Adrenal gland (tissue), 19 donors: ENCODE measurements at places on chromosomes 2 and 18. TPM values are rescaled to one million over a fixed set of nuclear protein-coding genes. Genes with fewer than 3 reads are reported as not detected.

GRCh38 chr2:211494085-211494484 lies 937.7 kb downstream of the CPS1 start:
- no peak overlapping the region for H3K27ac ChIP-seq
- no peak overlapping the region for H3K4me3 ChIP-seq
- H3K4me1 ChIP-seq: no peaks in the 10 kb centered on the region
- no peaks in the 10 kb centered on the region for H3K27me3 ChIP-seq
- no peak for DNase-seq

The ARHGAP15 gene
- 13.1 TPM for total RNA-seq

The CGREF1 gene
- 0.93 TPM for total RNA-seq

DNA sequence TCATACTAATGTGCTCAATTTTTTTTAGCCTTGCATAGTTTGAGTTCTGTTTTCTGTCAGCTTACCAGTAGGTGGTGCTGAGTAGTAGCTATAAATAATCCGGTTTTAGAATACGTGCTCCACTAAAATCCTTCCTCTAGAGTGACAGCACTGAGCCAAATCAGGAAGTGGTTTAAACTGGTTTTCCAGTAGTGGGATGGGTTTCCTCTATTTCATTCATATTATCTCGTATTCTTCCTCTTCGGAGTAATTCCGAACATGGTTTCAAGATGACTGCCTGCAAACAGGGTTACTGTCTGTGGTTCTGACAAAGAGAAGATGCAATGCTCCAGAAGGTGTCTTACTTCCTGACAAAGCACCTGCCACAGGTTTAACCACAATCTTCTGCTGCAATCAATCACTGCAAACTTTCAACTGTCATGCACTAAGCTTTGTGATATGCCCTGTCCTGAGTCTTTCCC lies 496.9 kb upstream of the VRK2 start:
- no peak overlapping the region for H3K4me3 ChIP-seq
- no peaks in the 10 kb centered on the region for H3K4me1 ChIP-seq
- DNase-seq: no peak
- no peaks in the 10 kb centered on the region for H3K27me3 ChIP-seq
- no peaks in the 10 kb centered on the region for H3K36me3 ChIP-seq

The EIF2AK2 gene
- total RNA-seq: 36.7 TPM

DNA sequence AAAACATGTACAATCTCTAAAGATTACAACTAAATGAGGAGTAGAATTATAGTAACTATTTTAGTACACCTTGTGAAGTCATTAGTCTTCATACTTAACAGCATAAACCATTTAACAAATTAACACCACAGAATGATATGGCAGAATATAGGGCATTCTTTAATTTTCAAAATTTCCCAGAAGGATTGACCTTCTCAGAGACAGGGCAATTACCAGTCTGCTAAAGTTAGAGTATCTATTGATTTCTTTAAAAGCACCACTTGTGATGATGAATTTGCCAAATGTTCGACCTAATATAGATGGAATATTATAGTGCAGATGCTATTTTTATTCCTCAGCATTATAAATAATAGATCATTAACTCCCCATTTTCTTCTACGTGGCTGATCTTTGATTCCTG lies 192.6 kb downstream of the DPP4 start:
- no peak for DNase-seq
- H3K27ac ChIP-seq: no peak overlapping the region
- no peaks in the 10 kb centered on the region for H3K4me1 ChIP-seq
- H3K4me3 ChIP-seq: no peak overlapping the region
- H3K27me3 ChIP-seq: no peaks in the 10 kb centered on the region

The CFAP210 gene
- total RNA-seq: not detected

DNA sequence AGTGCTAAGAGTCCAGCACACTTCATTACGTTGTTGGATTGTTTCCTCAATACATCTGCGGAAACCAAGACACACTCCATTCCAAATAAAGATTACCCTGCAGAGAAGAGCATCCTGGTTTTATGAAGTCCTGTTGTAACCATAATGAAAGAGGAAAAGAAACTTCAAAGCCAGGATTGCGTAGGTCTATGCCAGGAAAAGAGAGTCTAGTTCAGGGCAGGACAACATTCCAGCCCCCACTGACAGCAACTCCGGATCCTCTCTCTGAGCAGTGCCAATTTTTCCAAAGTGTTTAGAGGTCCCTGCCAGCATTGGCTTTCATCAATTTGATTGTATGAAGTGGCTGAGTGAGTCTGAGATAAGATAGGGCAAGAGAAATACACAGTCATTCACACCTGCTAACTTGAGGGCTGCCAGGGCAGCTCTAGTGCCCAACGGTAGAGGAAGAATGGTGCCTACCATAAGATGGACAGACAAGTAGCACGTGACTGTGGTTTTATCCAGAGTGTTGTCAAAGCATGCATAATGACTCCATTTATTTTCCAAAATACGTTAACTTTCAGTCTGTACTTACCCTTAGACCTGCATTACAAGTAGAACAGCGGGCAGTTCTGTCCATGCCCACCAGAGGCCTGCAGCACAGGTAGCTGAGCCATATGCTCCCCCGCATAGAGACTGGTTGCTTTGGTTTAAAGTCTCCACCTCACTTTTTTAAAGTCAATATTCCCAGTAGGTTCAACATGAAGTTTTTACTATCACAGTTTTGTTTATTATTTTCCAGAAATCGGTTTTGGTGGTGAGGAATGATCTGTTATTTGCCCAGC lies 23.7 kb downstream of the PIEZO2 start:
- no peaks in the 10 kb centered on the region for H3K27me3 ChIP-seq
- H3K27ac ChIP-seq: no peak overlapping the region
- H3K4me3 ChIP-seq: no peak overlapping the region
- H3K36me3 ChIP-seq: no peaks in the 10 kb centered on the region
- no peak for DNase-seq

The MAP4K3 gene
- total RNA-seq: 33.9 TPM

GRCh38 chr2:229417176-229417575 lies 146.1 kb upstream of the PID1 start:
- H3K27ac ChIP-seq: peak overlapping the region; percentile 82
- H3K4me3 ChIP-seq: no peak overlapping the region
- H3K27me3 ChIP-seq: no peaks in the 10 kb centered on the region
- DNase-seq: no peak
- H3K4me1 ChIP-seq: peaks cover 22% of the 10 kb centered on the region
- no peaks in the 10 kb centered on the region for H3K36me3 ChIP-seq

DNA sequence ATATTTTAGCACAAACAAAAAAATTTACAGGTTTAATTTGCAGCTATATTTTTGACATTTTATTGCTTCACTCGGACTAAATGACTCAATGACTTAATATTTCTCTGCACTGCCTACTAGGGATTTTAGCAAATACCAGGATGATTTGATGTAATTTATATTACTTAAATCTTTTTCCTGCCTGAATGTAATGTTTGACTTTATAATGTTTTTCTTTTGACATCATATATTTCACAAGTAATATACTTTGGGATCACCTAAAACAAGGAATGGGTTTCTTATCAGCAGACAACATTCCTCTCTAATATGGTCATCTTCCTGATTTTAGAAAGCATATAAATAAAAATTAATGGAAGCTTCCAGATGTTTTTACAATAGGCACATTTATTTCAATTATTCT lies 253.2 kb upstream of the EPC2 start:
- no peaks in the 10 kb centered on the region for H3K4me1 ChIP-seq
- H3K36me3 ChIP-seq: no peaks in the 10 kb centered on the region
- DNase-seq: no peak
- no peaks in the 10 kb centered on the region for H3K27me3 ChIP-seq

DNA sequence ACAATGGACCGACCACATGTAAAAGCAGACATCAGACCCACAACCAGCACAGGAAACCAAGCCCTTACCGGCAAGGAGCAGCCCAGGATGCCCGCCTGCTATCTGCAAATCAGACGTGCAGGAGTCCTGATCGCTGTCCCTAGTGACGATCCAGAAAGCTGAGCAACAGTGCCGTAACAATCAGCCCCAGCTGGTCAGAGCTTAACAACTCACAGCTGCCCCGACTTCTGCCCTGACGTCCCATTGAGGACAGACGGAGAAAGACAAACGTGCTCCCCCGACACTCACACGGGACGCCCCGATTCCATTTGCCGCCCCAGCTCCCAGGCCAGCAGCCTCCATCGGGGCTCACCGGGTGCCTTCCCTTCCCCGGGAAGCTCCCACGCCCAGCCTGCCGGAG lies 39.8 kb upstream of the PXDN start:
- H3K36me3 ChIP-seq: no peaks in the 10 kb centered on the region
- H3K27me3 ChIP-seq: no peaks in the 10 kb centered on the region
- H3K4me1 ChIP-seq: no peaks in the 10 kb centered on the region
- H3K27ac ChIP-seq: no peak overlapping the region
- H3K4me3 ChIP-seq: no peak overlapping the region
- no peak for DNase-seq

The POTEJ gene
- total RNA-seq: not detected

GRCh38 chr2:226868331-226869162 lies 32.7 kb downstream of the RHBDD1 start:
- no peaks in the 10 kb centered on the region for H3K27me3 ChIP-seq
- peaks cover 4% of the 10 kb centered on the region for H3K36me3 ChIP-seq
- no peak overlapping the region for H3K27ac ChIP-seq
- no peak overlapping the region for H3K4me3 ChIP-seq
- H3K4me1 ChIP-seq: no peaks in the 10 kb centered on the region

The CMPK2 gene
- 7.4 TPM for total RNA-seq

DNA sequence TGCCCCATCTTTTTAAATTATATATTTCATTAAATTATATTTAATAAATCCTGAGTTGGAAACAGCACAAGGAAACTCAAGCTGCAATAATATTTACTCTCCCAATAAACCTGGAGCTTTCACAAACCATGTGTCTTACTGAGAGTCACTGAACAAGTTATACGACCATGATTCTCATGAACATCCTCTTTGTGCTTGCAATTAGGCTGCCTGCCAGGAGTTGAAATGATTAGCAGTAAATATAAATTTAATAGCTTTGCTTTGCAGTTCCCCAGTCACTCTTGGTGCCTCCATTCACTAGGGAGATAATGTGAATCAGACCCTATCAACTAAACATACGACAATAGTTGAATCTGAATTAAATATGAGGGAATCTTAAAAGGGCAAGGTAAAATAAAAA lies 905.1 kb downstream of the NRXN1 start:
- no peaks in the 10 kb centered on the region for H3K27me3 ChIP-seq
- no peak overlapping the region for H3K4me3 ChIP-seq
- H3K36me3 ChIP-seq: no peaks in the 10 kb centered on the region
- no peak overlapping the region for H3K27ac ChIP-seq
- no peaks in the 10 kb centered on the region for H3K4me1 ChIP-seq

- peaks cover 35% of the 10 kb centered on the region for H3K4me1 ChIP-seq
- H3K27ac ChIP-seq: peak overlapping the region; percentile 83
- no peaks in the 10 kb centered on the region for H3K36me3 ChIP-seq
- H3K4me3 ChIP-seq: peak overlapping the region; percentile 24
- no peaks in the 10 kb centered on the region for H3K27me3 ChIP-seq
These were observed 87.7 kb downstream of the SH3YL1 start for GRCh38 chr2:175880-176820.

- H3K27ac ChIP-seq: no peak overlapping the region
- H3K4me3 ChIP-seq: no peak overlapping the region
- no peak for DNase-seq
- no peaks in the 10 kb centered on the region for H3K36me3 ChIP-seq
- no peaks in the 10 kb centered on the region for H3K4me1 ChIP-seq
These were observed 147.5 kb upstream of the BCL2L11 start for GRCh38 chr2:110973262-110973661.

The B3GNT7 gene
- 53.9 TPM for total RNA-seq

DNA sequence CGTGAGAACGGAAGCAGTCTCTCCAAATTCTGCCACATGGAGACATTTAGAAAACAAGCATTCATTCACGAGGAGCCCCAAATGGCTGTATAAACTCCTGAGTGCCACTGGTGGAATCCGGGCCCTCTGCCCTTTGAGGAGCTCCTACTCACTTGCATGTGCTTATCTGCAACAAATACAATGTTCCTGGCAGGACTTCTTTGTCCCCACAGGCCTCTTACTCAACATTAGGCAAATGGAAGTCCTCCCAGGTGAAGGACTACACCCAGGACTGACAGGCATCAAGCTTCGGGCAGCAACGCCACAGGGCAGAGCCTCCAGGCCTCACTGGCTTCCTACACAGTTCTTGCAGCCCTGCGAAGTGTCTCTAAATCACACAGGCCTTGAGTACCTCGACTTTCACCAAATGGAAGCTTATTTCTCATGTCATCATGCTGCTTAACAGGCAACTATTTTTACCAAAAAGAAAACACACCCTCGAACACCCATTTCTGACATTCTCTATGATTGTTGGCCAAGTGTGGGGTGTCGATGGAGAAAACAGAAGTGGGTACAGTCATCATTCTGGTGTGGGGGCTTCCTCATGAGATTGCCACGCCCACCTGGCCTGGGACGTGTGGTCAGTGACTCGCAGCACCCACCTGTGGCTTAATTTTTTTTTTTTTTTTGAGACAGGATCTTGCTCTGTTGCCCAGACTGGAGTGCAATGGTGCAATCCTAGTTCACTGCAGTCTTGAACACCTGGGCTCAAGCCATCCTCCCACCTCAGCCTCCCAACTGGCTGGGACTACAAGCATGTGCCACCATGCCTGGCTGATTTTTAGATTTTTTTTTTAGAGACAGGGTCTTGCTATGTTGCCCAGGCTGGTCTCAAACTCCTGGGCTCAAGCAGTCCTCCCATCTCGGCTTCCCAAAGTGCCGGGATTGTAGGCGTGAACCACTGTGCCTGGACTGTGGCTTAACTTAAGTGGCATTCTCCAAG lies 186.8 kb upstream of the GLI2 start:
- H3K4me3 ChIP-seq: no peak overlapping the region
- no peak for DNase-seq
- H3K4me1 ChIP-seq: peaks cover 27% of the 10 kb centered on the region
- H3K27ac ChIP-seq: no peak overlapping the region
- H3K36me3 ChIP-seq: no peaks in the 10 kb centered on the region

DNA sequence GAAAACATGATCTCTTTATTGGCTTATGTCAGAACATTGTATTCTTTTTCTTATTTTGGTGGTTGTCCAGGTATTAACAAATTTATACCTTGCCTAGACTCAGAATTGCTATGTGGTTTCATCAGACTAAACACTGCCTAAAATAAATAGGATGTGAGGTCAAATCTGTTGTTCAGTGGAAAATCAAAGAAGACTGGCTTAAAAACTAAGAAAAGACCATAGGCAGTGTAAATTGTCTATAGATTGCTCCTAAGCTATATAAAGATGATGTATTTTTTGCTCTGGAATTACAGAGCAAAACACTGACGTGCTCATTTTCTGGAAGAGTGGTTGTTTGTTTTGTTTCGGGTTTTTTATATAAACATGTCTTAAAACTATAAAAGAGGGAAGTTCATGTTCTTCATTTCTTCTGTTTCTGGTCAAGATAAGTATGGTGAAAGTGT lies 266.0 kb downstream of the ALPK2 start:
- DNase-seq: no peak
- H3K36me3 ChIP-seq: no peaks in the 10 kb centered on the region
- H3K4me1 ChIP-seq: no peaks in the 10 kb centered on the region
- no peak overlapping the region for H3K4me3 ChIP-seq

GRCh38 chr2:14944562-14945346 lies 312.2 kb downstream of the LRATD1 start:
- no peak overlapping the region for H3K27ac ChIP-seq
- no peak for DNase-seq
- H3K36me3 ChIP-seq: no peaks in the 10 kb centered on the region
- H3K4me1 ChIP-seq: no peaks in the 10 kb centered on the region
- no peak overlapping the region for H3K4me3 ChIP-seq
